Stimulated activated CD4-positive, alpha-beta T cell treated with anti-CD3 and anti-CD28 coated beads, Interleukin-4, amount 100 ng/mL, for 4 hours (primary cell): ENCODE measurements at places on chromosomes 6 and 20.

DNA sequence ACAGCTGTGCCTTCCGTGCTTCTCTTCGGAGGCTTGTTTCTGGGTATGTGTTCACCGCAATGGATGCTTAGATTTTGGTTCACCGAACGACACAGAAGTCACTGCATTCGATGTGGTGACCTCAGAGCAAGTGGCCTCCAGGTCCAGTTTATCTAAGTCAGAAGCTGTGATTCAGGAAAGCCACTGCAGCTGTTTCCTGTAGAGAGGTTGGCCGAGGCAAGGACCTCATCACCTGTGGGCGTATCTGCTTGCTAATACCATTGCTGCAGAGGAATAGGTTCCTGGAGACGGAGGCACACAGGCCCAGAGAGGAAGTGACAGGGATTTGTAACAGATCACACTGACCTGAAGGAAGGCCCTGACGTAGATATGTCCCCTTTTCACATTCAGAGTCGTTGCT, 82.7 kb downstream of the FARS2 start:
- DNase-seq, result no peak

DNA sequence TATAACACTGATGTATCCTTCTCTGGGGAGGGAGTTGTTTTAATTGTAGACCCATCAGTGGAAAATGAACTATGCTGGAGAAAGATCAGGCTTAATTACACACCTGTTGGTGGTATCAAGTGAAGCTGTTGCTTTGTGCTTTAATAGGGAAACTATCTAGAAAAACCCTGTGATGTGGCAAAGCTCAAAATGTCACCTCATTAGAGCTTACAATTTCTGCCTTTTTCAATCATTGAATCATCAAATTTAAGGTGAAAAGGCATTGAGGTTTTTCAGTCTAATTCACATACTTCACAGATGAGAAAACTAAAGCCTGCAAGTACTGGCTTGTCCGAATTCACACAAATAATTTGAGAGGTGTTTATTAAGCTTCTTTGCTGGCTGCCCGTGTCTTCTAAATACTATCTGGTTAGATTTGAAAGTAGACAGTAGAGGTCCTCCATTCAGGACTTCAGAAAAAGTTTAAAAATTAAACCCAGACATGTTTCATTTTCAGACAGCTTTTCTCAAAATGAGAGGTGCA, 143.3 kb upstream of the MAP3K7 start:
- no peak for DNase-seq

- DNase-seq, result no peak
Measured at GRCh38 chr20:4101910-4102309, 86.6 kb upstream of the RNF24 start.

GRCh38 chr20:32991792-32992641, 12.2 kb downstream of the SUN5 start:
- DNase-seq, result no peak

DNA sequence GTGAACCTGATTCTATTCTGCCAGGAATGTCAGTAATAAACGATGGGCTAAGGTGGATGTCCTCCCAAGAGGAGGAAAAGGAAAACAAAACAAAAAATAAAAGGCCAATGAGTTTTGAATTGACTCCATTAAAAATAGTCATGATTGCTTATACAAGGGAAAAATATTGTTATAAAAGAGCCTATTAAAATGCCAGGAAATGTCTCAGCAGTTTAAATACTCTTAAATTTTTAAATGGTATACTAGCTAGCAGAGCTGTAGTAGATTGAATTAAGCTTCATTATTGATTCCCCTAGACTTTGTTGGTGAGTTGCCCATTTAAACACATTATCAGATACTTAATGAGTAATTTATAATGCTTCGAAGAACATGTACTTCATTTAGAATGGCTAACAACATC, 990.9 kb upstream of the GJE1 start:
- no peak for DNase-seq

- DNase-seq, result no peak
Measured at GRCh38 chr20:21564127-21564773, 50.4 kb upstream of the NKX2-2 start.

DNA sequence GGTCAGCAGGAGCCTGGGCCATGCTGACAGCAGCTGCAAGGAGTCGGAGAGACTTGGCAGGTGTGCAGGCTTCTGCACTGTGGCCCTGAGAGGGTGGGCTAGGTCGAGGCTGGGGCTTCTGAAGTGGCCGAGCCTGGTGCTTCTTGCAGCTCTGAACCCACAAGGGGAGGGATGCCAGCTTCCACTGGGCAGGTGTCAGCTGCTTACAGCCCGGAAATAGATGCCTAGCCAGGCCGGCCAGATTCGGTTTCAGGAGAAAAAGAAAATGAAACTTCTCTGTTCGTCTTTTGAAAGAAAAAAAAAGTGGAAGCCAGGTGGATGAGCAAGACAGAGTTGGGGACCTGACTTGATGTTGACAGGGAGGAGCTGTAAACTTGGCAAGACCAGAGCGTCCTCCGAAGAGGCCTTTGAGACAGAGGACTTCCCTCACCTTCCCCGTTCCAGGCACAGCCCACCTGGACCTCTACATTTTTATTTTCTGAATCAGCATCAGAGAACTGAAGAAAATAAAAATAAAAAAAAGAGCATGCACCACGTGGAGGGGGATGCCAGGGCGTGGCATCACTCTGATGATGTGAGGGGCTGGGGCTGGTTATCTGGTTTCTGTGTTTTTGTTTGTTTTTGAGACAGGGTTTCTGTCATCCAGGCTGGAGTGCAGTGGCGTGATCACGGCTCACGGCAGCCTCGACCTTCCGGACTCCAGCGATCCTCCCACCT, at the start of gene ZBP1:
ZBP1 (minus strand) TSS at position 153 of the 717 bp plus-strand sequence; CDS start at position 22, 131 bp downstream.
- no peak for DNase-seq

DNA sequence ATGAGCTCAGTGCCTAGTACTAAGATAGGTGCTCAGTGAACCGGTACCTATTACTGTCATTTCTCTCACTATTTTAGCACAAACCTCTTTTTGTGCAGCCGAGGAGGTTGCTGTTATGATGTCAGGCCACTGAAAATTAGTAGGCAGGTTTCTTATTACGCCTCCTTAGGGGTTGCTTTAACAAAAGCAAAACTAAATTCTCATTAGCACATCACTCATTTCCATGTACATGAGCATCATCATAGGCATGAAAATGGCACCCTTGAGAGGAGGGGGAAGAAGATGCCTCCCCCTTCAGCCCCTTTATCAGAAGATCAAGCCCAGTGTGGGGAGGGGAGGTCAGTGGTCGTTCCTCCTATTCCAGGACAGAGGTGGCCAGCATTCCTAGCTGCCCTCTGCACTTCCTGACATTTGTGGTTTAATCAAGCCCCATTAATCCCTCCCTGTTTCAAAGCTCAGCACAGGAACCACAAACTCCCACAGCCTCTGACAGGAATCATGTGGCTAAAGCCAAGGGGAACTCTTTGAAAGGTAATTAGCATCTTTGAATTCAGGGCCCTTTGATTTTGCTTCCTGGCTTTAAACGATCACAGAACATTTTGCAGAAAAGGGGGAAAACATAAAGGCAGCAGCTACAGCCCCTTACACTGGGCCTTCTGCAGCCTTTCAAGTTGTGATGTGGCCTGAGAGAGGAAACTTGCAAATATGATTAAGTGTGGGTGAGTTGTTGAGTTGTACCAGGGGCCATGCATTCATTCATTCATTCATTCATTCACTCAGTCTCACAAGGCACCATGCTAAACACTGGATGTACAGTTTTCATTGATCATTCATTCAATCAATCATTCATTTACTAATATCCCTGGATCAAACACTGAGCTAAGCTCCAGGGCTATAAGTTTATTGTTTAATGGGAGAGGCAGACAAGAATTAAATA, 31.9 kb upstream of the PSMF1 start:
- no peak for DNase-seq

- DNase-seq, result no peak
Measured at GRCh38 chr6:14759976-14760672, 485.7 kb upstream of the JARID2 start.

DNA sequence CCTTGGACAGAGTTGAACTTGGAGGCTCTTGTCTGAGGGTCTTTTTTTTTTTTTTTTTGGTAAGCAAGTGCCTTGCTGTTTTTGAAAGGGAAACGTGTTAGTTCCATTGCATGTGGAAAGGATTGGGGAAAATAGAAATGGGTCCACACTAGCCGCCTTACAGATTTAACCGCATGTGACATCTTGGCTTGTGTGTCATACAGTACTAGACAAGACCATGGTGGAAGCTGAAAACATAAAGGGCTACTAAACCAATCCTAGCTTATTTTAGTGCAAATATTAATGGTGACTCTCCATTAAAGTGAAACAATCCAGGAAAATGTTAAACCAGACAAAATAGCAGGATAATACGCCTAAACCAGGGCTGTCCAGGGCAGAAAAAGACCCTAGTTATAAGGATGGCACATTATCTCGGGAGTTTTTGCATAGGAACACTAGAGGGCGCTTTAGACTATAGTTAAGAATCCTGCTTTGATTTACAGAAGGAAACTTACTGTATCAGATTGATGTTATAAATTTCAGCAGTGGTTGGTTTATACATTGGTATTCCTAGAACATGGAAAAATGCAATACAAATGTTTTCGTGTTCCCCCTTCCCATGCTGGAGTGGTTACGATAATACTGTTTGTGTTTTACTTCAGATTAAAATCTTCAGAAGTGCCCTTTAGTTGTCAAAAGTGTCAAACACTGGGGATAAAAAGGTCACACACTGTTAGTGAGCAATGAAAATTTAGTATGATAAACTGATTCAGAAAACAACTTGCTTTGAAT, 59.8 kb upstream of the DEK start:
- no peak for DNase-seq

DNA sequence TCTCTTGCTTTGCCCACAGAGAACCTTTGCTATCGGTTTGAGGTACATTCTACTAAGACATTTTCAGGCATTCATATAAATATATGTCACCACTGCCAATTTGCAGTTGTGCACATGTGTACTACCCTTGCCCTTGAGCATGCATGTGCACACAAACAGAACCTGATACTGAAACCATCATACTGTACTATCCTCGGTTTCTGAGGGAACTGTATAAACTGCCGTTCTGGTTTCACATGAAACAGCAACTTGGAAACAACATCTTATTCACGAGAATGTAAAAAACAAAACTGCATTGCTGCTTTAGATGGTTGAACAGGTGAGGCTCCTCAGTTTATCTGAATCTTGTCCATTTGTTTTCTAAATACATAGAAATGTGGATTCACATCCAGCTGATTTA, 151.2 kb upstream of the TMEM170B start:
- no peak for DNase-seq

DNA sequence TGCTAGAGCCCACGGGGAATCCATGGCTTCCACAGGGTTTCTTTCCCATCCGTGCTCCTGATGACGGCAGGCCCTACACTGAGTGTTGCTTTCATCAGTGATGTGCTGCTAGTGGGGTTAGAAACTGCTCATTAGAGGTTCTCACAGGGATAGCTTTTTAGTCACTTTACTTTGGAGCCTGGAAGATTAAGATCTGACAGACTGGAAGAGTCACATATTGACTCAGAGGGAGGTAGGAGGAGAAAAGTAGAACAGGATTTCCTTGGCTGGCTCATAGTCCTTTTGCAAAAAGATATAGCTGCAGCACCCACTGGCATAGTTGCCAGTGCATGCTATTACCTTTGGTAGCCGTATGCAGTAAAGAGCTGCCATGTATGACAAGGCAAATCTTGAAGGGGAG, 890.3 kb downstream of the C6orf118 start:
- DNase-seq, result no peak

- DNase-seq, result no peak
Measured at GRCh38 chr20:16922834-16923233, 174.7 kb downstream of the OTOR start.

- DNase-seq, result no peak
Measured at GRCh38 chr6:148497717-148498116, 155.1 kb downstream of the SASH1 start.

DNA sequence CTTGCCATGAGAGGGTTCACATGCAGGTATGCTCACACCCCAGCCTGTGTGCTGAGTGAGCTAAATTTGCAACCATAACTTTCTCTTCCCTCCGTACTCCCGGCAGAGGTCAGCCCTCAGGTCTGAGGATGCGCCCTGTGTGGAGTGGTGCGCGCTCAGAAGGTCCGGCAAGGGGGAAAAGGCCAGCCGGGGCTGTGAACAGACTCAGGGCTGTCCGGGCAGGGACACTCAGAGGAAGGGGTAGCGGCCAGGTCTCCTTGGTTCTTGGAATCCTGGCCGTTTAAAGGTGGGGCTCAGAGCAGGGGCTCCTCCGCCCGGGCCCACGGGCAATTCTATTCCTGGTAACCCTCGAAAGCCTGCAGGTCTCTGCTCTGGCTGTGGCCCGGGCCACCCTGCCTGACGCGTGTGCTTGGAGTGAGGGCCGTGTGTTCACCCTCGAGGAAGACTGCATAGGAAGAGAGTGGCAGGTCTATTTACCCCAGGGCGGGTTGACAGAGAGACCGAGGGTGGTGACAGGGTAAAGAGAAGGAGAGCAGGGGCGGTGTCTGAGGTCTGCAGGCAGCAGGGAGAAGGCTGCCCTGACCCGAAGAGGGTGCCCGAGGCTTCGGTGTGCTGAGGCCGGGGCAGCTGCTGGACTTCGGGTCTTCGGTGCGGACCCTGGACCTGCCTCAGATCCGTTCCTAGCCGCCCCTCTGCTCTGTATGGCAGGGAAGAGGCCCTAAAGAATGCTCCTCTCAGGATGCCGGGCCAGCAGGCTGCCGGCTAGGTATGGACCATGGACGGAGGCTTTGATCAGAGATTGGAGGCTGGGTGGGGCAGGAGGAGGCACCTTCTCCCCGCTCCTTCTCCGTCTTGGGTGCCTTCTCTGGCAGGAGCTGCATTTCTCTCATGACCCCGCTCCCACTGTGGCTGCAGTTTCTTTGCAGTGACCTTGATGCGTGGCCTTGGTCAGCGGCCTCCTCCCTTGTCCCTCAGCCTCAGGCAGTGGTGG, 131.1 kb upstream of the ARMC2 start:
- DNase-seq, result no peak

- DNase-seq, result no peak
Measured at GRCh38 chr20:57888591-57888990, 178.8 kb upstream of the PMEPA1 start.

DNA sequence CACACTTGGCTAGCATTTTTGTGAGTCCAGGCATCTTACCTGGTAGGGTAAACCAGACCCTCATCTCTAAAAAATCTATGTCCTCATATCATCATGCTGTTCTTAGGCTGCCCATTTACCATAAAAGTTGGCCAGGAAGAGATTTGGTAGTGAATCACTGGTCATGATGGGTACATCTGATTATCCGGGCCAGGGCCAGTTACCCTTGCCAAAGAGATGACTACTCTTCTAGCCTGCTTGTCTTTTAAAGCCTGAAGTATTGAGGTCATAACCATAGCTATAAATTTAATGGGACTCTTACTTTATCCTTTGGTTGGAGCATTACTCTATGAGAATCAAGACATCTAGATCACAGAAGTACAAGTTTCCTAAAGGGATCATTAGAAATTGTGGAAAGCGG, 276.8 kb downstream of the TENT5A start:
- no peak for DNase-seq
